ENCODE measurements at places on chromosomes 7 and 10.

DNA sequence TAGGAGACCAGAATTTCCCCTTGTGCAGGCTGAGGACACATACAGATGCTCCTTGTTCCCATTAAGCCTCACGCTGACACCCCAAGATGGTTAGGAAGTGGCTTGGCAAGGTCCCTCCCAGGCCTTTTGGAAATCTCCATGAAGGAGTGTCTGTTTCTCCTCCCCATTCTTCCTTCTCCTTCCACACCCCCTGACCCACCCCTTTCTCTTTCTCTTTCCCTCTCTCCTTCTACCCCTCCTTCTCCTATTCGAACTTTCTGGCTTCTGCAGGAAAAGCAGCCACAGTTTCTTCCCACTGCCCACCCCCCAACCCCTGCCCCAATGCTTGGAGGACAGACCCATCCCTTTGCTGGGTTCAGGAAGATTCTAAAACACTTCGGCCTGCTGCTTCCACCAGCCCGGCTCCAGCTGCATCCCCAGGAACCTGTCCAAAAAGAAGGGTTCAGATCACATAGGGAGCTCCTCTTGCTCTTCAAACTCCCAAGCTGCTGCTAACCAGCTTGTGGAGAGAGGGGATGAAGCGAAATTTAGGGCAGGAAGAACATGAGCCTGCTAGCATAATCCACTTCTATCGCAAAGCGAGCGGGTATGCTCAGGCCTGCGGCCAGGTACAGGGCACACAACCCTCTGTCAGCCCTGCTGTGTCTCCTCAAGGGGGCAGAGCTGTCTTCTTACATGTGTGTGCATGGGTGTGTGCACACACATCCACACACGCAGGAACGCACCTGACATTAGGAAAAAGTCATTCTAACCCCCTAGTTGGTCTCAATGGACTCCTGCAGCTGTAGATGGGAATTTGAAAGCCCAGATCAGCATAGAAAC is 80.4 kb downstream of the PPP1R3C start:
- no peak for DNase-seq

DNA sequence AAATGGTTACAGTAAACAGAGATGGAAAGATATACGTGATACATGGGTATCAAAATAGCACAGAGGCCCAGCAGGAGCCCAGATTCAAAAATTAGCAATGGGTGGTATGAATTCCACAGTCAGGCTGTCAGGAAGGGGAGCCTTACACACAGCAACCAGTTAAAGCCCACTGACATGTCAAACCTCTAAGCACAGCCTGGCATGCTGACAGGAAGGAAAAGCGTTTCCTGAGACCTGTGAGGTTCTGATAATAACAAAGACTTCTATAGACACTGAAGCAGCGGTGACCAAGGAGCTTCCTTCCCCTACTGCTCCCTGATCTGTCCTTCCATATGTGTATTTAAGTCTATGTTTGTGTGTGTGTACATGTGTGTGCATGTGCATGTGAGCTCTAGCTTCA is 89.9 kb downstream of the PHYHIPL start:
- DNase-seq, result no peak

DNA sequence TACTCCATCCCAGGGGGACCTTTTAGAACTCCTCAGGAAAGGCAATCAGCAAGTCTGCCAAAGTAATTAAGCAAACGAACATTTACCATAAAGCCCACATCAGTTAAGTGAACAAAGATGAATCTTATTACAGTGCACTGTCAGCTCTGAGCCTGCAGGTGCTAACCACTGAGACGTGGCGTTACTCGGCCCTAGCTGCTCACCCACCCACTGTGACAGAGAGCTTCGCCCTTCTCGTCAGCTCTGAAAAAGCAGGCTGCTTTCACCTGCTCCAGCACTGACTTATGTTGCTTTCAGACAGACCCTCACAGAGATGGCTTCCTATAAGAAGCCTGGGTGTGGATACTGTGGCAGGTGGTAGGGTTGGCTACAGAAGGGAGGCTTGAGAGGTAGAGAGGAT is 57.7 kb upstream of the KCNIP2 start:
- DNase-seq, result no peak

DNA sequence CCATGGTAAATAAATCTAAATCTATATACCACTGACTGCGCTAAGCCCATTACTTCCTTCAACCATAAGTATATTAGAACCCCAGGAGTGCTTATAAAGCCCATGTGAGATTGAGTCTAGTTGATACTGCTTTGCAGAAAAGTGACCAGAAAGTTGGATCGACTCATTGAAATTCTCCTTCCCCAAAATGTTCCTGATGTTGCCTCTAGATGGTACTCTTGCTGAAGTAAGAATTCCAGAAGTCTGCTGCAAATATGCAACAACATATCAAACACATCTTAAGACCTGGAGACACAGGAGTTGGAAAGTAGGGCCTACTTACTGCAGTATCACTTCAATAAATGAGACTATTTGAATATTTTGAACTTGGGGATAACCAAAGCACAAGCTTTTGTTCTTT is 550.8 kb downstream of the IPMK start:
- no peak for DNase-seq

- no peak for DNase-seq
Observed at GRCh38 chr10:118850418-118851061, 95.8 kb upstream of the CACUL1 start.

DNA sequence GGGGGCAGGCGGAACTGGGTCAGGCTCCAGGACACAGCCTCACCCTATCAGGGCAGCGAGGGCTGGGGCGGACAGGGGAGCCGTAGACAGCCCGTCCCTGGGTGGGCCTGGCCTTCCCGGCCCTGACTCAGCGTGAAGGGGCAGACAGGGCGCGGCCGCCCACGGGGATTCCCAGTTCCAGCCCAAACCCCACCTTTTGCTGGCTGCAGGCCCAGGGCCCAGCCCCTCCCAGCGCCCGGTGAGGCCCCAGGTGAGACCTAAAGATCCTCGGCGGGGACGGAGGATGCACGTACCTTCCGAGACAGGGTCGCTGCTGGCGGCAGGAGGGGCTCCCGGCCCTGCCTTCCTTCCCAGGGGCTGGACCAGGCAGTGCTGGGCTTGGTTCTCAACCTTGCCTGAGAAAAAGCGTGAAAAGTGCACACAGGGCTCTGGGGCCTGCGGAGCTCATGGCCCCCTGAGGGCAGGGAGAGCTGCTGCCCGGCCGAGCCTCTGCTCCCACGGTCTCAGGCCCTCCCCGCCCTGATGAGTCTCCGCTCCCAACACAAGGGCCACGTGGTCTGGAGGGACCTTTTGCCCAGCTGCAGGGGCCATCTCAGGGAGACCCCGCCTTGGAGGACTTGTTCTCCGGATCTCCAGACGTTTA is 43.9 kb upstream of the DNAJB6 start:
- no peak for DNase-seq
